ENCODE measurements at places on chromosomes 1 and 21.

DNA sequence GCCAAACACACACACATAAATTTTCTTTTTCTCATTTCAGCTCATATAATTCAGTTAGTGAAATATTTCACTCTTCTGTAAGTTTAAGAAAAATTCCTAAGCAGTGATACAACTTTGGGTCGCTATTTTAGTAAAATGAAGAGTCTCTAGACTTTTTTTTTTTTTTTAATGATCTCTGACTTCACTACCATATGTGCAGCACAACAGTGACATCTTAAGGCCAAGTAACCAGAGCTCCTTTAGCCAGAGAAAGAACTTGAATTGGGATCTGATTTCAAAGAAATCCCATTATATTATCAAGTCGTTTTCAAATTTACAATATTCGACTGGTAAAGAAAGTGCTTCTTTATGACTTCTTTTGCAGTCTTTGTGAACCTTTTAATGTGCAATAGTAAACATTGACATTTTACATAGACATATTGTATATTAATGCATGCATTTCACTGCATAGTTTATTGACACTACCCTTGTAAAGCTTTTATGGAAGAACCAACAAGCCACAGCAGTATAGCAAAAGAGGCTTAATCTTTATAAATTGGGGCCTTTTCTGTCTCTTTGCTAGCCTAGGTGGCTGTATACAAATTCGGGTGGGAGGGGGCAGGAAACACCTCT, 62.2 kb downstream of the LRRC40 start:
- DNase-seq, result no peak

DNA sequence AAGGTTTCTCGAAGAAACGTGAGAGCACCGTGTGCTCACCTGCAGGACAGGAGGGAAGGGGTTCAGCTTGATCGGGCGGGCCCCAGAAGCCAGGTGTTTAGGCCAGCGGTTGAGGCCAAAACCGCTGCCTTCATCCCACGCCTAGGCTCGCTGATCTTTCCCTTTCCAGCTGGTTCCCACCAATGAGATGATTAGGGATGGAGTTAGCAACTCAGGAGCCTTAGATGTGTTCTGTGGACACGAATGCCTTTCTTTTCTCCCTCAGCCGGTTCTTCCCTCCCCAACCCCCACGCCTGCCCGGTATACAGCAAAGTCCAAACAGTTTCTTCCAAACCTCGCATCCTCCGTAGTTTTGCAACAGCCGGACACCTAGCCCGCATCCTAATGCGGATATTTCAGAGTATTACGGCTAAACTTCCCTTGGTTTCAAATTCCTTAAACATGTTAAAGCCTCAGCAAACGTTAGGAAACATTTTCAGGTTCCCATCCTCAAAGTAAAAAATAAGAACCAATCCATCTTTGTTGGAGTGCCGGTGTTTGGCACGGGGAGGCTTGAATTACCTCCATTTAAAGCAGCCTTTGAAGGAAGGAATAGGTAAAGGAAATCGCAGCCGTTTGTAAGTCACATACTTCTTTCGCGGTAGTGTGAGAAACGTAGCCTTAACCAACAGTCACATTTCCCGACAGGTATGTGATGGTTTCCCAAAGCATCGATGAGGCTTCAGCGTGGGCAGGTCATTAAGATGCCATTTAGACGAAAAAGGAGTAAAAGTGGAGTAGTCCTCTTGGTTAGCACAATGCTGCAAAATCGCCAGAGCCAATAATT, 1.1 kb downstream of the LRRC8C start:
- DNase-seq, result no peak

- DNase-seq, result no peak
Observed at GRCh38 chr1:50023292-50024159, at the start of gene AGBL4. Gene AGBL4, minus strand, starts transcription at chr1:50023954.

DNA sequence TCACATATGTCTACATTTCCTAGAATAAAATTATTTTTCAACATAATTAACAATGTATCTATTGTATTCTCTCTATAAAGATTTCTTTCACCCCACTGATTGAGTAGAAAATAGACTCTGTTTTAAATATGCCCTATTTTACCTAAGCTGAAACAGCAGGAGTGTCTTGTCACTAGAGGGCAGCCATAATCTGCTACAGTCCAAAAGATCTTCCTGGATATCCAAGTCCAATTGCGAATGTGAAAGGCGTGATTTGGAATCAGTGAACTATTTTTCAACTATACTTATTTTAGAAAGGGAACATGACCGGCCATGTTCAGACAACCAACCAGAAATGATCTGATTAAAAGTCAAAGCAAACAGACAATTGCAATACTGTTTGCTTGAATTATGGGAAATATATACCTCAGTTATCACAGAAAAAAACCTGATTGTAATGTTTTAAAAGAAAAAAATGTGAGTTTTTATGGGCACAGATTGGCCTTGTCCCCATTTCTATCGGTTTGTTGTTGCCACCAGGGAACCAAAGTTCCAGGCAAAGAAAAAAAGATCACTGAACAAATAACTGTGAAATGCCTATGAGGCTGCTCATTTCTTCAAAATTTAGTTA, 1211.0 kb upstream of the ADGRL4 start:
- DNase-seq, result no peak

DNA sequence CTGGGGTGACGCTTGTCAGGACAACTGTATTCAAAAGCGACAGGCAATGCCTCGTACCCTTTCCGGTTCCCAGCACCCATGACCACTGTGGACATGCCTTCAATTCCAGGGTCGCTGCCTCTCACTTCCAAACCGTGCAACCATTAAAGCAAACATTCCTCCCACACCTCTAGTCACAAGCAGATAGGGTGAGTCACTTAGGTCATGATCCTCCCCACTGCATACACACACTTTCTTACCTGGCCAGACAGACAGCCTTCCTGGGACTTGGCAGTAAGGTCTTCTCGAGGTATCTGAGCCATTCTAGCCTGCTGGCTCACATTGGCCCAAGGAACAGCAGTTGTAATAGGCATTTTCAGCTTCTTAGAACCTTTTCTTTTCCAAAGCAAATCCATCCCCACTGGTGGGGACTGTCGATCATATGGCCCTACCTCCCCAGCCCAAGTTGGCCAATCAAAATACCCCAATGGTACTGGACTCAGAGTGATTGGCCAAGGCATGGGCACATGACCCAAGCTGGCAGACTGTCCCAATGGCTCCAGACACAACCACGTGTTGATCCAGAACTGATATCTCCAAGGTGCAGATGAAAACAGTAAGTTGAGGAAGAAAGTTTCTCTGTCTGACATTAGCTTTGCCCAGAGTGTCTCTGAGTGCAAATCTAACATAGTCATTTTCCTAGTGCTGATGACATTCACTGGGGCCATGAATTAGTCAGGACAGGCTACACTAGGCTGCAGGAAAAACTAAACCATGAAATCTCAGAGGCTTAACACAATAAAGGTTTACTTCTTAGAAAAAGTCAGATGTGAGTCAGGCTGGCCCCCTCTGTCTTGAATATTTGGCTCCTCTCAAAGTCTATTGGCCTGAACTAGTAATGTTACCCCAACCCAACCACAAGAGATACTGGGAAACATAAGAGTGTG, 113.8 kb downstream of the RRAGC start:
- no peak for DNase-seq

DNA sequence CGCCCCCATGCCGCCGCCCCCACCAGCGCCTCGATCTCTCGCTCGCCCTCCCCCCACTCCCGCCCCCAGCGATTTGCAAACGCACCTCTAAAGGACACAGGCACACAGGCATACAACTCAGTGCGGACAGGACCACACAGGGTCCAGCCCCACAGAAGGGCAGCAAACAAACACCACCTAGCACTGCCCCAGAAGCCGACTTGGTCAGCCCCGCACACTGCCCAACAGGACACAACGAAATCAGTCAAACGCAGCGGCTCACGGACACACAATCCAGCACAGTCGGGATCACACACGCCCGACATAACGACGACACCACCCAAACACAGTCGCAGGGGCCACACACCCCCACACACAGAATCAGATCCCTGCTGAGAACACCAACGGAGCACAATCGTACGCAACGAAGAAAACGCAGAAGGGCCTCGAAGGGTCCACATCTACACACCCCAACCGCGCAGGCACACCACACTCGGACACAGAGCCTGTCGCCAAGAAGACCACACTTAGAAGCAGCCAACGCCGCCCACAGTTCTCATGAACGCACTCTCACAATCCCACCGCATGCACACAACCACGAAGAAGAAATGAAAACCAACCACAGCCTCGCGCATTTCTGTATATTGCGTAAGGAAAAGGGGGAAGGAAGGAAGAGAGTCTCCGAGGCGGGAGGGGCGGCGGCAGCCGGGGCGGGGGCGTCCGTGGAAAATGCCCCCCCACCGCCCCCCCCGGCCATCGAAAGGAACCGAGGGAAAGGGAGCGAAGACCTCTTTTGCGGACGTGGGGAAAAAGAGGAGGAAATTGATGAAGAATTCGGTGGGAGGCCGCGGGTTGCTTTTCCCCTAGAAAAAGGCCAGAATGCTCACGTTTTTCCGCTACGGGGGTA, 481 bp downstream of the TAL1 start:
- DNase-seq, result peak; percentile 62

DNA sequence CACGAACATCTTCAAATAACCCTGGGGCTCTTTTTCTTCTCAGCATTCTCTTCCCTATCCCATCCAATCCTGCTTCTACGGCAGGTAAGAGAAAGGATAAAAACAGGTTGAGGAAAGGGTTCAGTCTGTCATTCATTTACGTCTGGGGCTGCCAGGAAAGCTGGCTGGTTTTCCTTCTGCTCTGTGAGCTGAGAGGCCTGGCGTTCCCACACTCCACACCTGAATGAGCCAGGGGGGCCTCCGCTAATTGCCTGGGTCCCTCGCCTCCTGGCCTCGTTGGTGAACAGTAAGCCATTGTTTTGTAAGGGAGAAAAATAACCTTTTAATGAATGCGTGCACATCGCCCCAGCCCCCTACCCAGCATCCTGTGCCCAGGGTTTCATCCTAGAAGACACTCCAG, 70.8 kb upstream of the SIM2 start:
- no peak for DNase-seq

- DNase-seq, result no peak
Observed at GRCh38 chr1:244075247-244075722, 24.2 kb downstream of the ZBTB18 start.

GRCh38 chr1:233055879-233056641, 105.6 kb downstream of the NTPCR start:
- DNase-seq, result no peak

DNA sequence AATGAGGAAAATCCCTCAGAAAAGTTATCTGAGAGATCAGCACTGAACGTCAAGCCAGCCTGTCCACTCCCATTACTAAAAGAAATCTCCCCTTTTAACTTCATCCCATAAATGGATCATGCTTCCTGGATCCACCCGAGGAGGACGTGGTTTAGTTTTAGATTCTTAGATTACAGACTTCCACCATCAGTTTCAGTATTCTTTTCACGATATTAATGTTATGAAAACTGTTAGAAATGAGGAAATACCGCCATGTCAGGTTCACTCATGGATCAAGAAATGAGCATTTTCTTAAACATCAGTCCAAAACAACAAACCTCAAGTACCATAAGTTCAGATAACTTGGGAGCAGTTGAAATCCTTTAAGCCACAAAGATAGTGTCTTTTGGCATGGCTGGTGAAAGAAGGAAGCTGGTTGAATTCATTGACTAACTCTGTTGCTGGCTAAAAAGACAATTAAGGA, 49.8 kb downstream of the NFIA start:
- no peak for DNase-seq

- no peak for DNase-seq
Observed at GRCh38 chr1:56540467-56540866, 38.9 kb downstream of the PLPP3 start.

DNA sequence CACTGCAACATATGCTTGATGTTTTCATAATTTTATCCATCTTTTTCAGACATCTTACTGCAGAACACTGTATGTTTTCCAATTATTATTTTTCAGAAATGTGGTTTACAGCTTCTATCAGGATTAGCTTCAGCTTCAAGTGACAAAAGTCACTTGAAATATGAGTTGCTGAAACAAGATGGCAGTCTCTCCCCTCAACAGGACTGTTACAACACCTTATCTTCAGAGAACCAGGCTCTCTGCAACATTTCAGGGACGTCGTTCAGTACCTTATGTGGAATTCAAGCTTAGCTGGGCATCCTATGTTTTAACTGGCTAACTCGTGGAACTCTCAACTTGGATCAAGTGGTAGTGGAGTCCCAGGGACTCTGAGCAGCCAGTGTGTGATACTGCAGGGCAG, 2.0 kb upstream of the UBE2G2 start:
- DNase-seq, result no peak

DNA sequence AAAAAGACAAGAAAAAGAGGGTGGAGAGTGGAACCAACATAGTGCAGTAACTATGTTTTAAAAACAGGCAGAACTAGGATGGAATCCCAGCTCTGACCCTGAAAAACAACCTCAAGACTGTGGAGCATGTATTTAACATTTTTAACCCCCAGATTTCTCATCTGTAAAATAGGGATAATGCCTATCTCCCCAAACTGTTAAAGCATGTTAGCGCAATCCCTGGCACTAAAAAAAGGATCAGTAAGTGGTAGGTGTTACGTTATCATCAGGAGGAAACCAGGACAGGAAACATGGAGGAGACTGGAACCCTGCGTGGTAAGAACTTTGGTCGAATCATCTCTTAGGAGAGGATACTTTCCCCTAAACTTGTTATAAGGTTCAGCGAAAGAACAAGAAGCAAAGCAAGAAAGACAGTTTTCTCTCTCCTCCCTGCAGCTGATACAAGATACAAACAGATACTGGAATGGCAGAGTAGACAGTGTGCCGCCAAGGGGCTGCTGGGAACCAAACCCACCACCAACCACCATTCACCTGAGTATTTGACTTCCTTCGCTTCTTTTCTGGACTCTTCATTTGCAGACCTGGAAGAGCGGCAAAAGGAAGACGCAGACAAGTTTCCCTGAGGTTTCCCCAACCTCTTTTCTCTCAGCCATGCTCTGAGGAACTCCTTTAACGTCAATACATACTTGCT, 991 bp downstream of the PYGO2 start:
- DNase-seq, result peak; percentile 28

DNA sequence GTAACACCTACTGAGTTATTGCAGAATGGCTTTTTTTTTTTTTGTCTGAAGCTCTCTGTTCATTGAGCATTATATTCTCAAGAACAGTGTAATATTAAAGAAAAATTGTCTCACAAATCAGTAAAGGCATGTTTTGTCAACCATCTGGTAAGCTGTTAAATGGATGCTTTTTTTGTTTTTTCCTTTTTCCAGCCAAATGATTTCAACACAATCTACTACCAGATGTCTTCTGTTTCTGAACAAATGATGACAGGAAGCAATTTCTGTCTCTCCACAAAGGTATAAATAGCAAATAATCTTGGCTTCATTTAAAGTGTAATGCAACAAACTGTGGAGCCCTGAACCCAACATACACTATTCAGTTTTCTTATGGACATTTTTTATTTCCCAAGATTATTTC, 78.6 kb upstream of the RGS2 start:
- no peak for DNase-seq

- DNase-seq, result no peak
Observed at GRCh38 chr1:169704797-169705196, 6.6 kb downstream of the SELL start.

- no peak for DNase-seq
Observed at GRCh38 chr1:245751726-245752470, 597.1 kb downstream of the KIF26B start.

DNA sequence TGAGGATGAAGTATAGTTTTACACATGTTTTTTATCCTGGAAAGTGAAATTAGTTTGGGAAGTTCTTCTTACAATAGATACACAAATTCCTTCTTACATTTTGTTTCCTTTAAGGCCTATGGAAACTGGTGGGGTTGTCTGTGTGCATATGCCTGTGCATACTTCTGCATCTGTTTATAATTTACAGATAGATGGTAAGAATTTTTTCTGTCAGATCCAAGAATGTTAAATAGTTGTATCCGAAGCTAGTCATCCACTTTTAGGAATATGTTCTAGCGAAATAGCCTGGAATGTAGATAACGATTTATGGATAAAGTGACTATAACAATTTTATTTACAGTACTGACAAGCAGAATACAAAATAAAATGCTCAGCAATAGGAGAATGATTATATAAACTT, 194.1 kb downstream of the ROR1 start:
- no peak for DNase-seq
